ENCODE measurements at places on chromosomes 6 and 20.

GRCh38 chr20:37238426-37238825 lies 23.2 kb downstream of the GHRH start:
- DNase-seq, result no peak

- peak; percentile 39 for DNase-seq
Observed at GRCh38 chr20:9359561-9360308, 154.7 kb upstream of the LAMP5 start.

GRCh38 chr6:36098920-36099647 lies 31.2 kb upstream of the MAPK13 start:
- DNase-seq, result no peak

GRCh38 chr20:25481235-25481917 lies 73.9 kb downstream of the GINS1 start:
- DNase-seq, result no peak

- DNase-seq, result no peak
Observed at GRCh38 chr6:5149891-5150290, 64.8 kb downstream of the PPP1R3G start.

GRCh38 chr20:62073323-62073722 lies 7.6 kb upstream of the TAF4 start:
- DNase-seq, result no peak

GRCh38 chr6:38715016-38715689 lies at the start of gene DNAH8:
DNAH8 (plus strand) TSS chr6:38715311; CDS start chr6:38722810, 7,499 bp downstream.
- DNase-seq, result no peak

DNA sequence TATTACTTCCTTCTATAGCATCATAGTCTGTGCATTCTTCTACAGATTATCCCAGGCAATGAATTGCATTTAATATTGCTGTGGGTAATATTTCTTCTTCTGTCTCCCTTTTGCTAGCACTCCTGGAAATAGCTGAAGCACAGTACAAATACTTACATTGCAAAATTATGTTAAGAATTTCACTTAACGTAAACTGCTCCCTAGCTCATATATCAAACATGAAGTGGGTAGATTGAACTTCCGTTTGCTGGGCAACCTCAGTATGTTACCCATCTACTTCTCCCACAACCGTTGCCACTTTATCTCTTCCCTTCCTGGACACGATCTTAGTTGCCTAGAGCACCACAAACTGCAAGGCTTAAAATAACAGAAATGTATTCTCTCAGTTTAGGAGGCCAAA lies 963.3 kb downstream of the KIF16B start:
- no peak for DNase-seq

GRCh38 chr20:2518558-2518957 lies 9.8 kb upstream of the ZNF343 start:
- no peak for DNase-seq

DNA sequence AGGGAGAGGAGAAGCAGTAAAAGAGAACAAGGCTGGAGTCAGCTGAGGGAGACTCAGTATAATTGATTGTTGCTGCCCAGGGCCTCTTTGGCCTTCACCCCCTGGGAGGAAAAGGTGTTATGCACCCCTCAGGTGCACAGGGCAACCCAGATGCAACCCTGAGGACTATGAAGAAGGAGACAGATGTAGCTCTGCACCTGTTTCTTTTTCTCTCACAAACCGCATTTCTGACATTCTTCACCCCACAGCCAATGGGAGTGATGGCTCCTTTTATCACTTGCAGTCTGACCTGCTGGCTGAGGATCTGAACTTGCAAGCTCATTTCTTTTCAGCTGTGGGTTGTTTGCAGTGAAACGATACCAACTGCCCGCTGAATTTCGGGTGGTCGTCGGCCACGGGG lies 64.1 kb upstream of the F13A1 start:
- DNase-seq, result no peak

DNA sequence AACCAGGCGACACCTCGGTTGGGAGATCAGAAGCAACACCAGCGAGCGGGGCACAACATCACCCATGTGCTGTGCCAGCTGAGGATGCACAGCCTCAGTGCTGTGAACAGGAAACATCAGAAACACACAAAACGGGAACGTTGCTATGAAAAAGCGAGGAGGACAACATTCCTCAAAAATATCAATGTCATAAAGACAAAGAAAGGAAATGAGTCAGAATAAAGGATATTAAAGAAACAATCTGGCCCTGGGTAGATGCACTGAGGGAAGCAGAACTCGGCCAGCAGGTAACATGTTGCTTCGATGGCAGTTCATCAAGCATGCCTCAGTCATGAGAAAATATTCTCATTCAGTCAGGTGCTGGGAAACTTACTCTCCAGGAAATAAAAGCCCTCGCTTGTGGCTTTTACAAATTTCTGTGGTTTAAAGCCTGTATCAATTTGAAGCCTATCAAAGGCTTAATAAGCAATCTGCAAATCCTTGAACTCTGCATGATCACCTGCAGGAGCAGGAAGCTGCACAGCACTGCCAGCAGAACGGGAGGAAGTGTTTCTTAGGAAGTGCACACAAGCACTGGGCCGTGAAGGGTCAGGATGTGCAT lies 77.5 kb downstream of the GINS1 start:
- DNase-seq, result no peak

DNA sequence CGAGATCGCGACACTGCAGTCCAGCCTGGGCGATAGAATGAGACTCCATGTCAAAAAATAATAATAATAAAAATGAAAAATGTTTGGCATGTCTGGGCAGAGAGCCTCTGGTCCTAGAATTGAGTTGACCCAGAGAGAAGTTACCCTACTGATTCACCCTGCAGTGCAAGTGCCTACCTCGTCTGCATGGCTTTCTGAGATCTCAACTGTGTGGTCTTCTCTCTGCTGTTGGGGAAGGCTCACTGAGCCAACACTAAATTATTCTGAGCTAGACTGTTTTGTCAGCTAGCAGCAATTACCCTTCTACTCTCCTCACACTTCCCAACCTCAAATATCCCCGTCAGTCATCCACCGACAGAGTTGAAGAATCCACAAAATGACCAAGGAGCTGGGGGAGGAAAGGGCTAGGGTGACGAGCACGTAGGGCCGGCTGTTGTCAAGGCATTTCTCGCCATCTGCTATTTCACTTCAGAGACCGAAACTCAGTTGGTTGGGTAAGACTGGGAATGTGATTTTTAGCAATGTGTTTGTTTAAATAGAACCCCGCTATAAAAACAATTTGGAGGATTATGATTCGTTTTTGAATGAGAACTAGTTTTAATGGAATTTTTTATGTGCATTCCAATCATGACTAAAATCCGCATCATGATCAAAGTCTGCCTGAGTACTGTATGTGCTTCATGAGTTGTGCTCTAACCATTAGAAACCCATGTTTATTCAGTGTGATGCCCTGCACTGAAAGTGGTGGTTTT lies 9.4 kb downstream of the MAS1 start:
- peak; percentile 64 for DNase-seq

DNA sequence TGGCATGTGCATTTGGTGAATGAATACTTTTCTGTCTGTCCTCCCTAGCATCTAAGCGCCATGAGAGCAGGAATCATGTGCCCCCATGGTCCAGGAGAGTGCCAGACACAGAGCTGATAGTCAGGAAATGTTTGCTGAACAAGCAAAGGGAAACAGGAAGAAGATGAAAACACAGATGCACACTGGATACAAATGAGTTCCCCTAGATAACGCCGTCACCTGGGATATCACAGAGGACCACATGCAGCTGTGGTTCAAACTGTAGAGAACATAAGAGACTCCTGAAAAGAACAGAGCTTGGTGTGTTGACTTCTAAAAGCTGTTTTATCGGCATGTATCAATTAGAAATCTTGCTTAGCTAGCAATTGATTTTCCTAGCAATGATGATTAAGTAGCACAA lies 293.7 kb downstream of the BTBD3 start:
- DNase-seq, result no peak

DNA sequence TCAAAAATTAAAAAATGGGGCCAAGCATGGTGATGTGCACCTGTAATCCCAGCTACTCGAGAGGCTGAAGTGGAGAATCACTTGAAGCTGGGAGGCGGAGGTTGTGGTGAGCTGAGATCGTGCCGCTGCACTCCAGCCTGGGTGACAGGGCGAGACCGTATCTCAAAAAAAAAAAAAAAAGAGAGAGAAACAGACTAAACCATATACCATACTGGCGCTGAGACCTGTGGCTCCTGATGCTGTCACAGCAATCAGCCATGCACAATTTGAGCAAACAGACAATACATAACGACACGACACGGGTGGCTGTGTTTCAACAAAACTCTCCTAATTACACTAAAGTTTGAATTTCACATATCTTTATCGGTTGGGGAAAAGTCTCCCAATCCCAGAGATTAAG lies 14.9 kb upstream of the CBFA2T2 start:
- DNase-seq, result no peak

- DNase-seq, result peak; percentile 54
Observed at GRCh38 chr6:118387921-118388701, 160.0 kb upstream of the PLN start.

DNA sequence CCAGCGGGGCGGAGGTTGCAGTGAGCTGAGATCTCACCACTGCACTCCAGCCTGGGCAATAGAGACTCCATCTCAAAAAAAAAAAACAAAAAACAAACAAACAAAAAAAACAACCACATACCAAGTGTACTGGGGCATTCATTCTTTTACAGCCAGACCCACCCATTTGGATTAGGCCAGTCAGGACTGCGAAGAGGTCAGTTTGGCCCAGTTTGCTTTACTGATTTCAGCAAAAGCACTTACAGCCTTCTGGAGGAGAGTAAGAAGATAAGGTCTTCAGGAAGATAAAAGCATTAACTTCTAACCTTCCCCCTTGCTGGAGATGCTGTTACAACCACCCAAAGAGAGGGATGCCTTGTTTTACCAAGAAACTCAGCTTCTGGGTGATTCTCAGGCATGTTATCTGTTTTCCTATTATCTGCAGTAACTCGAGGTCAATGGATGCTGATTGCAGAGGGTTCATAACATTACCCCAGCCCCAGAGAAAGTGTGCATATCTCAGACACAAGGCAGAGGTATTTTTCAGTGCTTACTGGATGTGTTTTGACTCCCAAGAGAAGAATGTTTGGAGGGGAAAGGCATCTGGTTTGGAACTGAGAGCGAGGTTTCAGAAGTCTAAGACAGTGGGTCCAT lies 118.9 kb downstream of the RIN2 start:
- DNase-seq, result no peak

GRCh38 chr6:152642578-152643375 lies 5.6 kb upstream of the SYNE1 start:
- no peak for DNase-seq

DNA sequence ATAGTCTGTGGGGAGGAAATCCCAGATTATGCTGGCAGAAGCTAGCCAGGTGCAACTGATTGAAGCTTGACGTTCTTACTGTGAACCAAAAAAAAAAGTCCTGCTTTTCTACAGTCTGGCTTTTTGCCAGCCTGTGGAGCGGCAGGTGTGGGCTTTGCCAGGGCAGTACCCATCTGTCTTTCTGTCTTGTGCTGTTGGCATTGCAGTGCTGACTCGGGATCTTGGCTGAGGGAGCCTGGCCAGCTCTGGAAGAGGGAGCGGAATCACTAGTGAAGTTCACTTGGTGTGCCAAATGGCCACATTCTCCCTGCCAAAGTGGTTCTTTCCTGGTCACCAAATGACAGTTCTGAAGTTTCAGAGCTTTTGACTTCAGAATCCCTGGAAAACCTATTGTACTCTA lies 5.0 kb downstream of the KIF3B start:
- no peak for DNase-seq
